Activated T-cell treated with anti-CD3 and anti-CD28 coated beads, Interleukin-2, amount 50 U/mL, for 24 hours (primary cell): ENCODE measurements at places on chromosomes 2 and 18.

- H3K4me1 ChIP-seq, result peaks cover 81% of the 10 kb centered on the region
- no peaks in the 10 kb centered on the region for H3K27me3 ChIP-seq
- peaks cover 6% of the 10 kb centered on the region for H3K36me3 ChIP-seq
- H3K4me3 ChIP-seq, result peak overlapping the region; percentile 61
- no peak for DNase-seq
- peak overlapping the region; percentile 97 for H3K27ac ChIP-seq
These were observed 3.8 kb upstream of the ARID5A start for GRCh38 chr2:96532641-96533291.

DNA sequence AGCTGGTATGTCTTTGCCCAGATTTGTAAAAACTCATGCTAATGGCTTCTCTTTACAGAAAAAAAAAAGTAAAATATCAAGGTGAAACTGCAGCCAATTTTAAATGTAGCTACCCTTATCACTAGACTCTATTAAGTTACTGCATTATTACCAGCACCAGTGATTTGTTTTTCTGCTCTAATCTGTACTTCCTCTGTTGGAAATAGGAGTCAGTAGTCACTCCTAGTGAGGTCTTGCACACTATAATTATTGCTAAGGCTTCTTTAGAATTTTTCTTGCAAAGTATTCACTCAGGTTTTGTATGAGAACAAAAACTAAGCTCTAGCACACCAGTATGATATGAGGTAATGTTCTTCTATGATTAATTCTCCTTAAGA, 215.5 kb downstream of the XIRP2 start:
- H3K36me3 ChIP-seq, result no peaks in the 10 kb centered on the region
- no peaks in the 10 kb centered on the region for H3K27me3 ChIP-seq
- DNase-seq, result no peak
- H3K27ac ChIP-seq, result no peak overlapping the region
- no peak overlapping the region for H3K4me3 ChIP-seq

DNA sequence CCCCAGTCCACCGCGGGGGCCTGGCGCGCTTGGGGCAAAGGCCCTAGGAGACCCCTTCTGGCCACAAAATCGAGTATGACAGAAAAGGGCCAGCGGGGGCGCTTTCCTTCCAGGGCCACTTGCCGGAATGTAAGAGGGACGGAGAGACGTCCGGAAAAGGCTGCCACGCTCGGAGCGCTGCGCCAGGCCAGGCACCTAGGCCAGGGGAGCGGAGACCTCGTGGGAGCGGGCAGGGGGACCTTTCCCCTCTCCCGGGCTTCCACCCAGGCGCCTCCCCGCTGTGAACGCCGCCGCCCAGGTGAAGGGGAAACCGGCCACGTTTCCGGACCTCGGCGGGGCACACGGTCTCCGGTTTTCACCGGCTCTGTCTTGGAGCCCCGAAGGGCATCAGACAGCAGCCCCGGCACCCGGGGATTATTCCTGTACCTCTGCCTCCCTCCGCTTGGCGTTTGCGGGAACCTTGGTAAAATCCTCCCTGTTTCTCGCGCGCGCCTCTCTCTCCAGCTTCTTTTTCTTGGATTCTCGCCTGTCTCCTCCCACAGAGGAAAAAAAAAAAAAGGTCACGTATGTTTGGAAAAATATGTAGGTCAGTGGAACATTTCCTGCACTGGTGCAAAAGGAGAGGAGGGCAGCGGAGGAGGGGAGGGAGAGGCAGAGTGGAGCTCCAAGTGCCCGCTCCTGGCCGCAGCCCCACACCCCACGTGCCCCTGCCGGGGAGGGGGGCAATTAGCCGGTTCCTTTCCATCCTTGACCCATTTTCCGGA, 1.2 kb upstream of the NPAS2 start:
- peaks cover 39% of the 10 kb centered on the region for H3K27me3 ChIP-seq
- H3K4me3 ChIP-seq, result peak overlapping the region; percentile 77
- peak; percentile 66 for DNase-seq

DNA sequence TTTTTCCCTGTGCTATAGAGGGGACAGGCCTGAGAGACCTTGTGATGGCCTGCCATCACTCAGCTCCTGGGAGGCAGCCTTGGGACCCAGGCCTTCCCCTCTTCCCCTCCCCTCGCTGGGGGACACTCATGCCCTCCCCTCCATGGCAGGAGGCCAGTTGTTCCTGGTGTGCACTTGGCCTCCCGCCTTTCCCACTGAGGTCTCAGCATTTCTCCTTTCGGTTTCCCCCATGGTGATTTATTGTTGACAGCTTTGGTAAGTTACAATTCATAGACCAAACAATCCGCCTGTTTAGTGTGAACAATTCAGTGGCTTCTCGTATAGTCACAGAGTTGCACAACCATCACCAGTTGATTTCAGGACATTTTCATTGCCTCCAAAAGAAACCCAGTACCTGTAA, 10.2 kb upstream of the CNDP1 start:
- no peak overlapping the region for H3K4me3 ChIP-seq
- no peaks in the 10 kb centered on the region for H3K4me1 ChIP-seq
- DNase-seq, result no peak
- H3K36me3 ChIP-seq, result peaks cover 52% of the 10 kb centered on the region
- H3K27me3 ChIP-seq, result no peaks in the 10 kb centered on the region

- H3K27me3 ChIP-seq, result peaks cover 2% of the 10 kb centered on the region
- no peaks in the 10 kb centered on the region for H3K4me1 ChIP-seq
- no peak overlapping the region for H3K4me3 ChIP-seq
- DNase-seq, result no peak
- H3K27ac ChIP-seq, result no peak overlapping the region
These were observed 135.5 kb downstream of the FHOD3 start for GRCh38 chr18:36432880-36433555.

- no peak overlapping the region for H3K4me3 ChIP-seq
- no peaks in the 10 kb centered on the region for H3K36me3 ChIP-seq
- H3K27ac ChIP-seq, result no peak overlapping the region
- H3K4me1 ChIP-seq, result no peaks in the 10 kb centered on the region
These were observed 29.0 kb downstream of the SERPINB5 start for GRCh38 chr18:63505566-63506335.

DNA sequence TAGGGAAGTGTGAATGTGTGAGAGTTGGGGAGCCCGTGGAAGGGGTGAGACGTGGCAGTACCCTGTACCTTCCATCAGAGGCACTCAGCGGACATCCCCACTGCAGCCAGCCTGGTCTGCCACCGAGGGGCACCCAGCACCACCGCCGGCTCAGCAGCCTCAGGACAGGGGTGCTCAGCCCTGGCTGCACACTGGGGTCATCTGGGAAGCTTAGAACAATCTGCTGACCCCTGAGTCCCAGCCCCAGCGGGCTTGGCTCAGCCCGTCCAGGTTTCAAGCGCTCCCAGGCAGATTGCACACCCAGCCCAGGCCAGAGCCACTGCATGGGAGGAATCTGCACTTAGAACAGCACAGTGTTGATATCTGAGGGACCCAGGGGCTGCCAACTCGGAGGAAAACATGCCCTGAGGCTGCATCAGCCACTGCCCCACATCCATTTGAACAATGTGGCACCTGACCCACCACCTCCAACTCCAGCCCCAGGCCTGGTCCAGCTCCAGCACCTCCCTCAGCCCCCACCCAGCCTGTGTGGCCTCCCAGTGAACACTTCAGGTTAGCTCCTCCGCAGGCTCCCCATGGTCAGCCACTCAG, 147.1 kb upstream of the OTOS start:
- no peaks in the 10 kb centered on the region for H3K36me3 ChIP-seq
- no peak overlapping the region for H3K4me3 ChIP-seq
- H3K4me1 ChIP-seq, result no peaks in the 10 kb centered on the region
- DNase-seq, result no peak

GRCh38 chr2:13050764-13051163, 334.0 kb downstream of the TRIB2 start:
- no peak for DNase-seq
- H3K36me3 ChIP-seq, result no peaks in the 10 kb centered on the region
- no peaks in the 10 kb centered on the region for H3K4me1 ChIP-seq
- H3K4me3 ChIP-seq, result no peak overlapping the region
- no peak overlapping the region for H3K27ac ChIP-seq

DNA sequence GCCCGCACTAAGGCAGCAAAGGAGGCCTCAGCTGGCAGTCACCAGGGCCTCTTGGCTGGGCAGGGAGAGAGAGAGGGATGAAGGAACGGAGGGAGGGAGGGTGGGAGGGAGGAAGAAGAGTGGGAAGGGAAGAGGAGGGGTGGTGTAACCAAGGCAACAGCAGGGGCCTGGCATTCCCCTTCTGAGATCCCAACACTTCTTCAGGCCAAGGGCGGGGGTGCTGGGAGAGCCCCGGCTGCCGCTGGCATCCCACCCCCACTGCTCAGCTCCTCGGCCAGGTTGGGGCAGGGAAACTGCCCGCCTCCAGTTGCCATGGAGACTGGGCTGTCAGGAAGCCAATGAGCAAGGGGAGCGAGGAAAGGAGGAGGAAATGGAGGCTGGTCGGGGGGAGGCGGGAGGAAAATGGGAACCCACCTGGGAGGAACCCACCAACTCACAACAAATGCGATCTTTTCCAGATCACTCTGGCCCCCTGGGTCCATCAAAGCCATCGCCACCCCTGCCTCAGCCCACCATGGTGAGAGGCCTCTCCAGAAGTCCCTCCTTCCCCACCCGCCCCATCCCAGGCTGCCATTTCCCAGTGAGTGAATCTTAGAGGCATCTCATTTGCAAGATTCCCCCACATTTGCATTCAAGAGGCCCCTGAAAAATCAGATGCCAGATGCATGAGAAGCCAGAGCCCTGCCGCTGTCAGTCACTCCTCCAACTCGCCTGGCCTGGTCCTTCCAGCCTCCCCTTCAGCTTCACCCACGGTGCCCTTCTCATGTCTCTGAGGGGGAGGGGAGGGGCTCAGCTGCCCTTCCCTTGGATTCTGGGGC, 12.4 kb downstream of the SH2D6 start:
- H3K4me1 ChIP-seq, result peaks cover 8% of the 10 kb centered on the region
- no peak overlapping the region for H3K27ac ChIP-seq
- H3K36me3 ChIP-seq, result no peaks in the 10 kb centered on the region
- no peaks in the 10 kb centered on the region for H3K27me3 ChIP-seq

- H3K27ac ChIP-seq, result no peak overlapping the region
- no peaks in the 10 kb centered on the region for H3K27me3 ChIP-seq
- H3K4me3 ChIP-seq, result no peak overlapping the region
- no peak for DNase-seq
- peaks cover 11% of the 10 kb centered on the region for H3K4me1 ChIP-seq
These were observed 478.7 kb upstream of the POU3F3 start for GRCh38 chr2:104375206-104375605.

DNA sequence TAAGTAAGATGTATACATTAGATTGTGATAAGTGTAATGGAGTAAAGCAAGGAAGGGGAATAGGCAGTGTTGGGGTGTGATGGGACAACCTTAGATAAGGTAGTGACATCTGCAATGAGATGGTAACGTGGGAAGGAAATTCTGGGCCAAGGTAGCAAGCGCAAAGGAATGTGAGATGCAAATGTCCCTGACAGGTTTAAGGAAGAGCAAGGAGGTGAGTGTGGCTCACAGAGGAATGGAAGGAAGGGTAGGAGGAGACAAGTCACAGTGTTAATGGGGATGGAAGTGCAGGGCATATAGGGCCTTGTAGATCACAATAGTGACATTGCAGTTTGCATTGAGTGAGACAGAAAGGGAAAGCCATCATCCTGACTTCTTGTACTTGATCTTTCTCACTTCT, 170.9 kb upstream of the FAM98A start:
- no peaks in the 10 kb centered on the region for H3K4me1 ChIP-seq
- no peak for DNase-seq
- no peaks in the 10 kb centered on the region for H3K36me3 ChIP-seq
- no peak overlapping the region for H3K4me3 ChIP-seq
- H3K27me3 ChIP-seq, result no peaks in the 10 kb centered on the region
- H3K27ac ChIP-seq, result no peak overlapping the region

- no peak for DNase-seq
- no peaks in the 10 kb centered on the region for H3K4me1 ChIP-seq
- H3K27me3 ChIP-seq, result no peaks in the 10 kb centered on the region
- H3K4me3 ChIP-seq, result no peak overlapping the region
These were observed 97.6 kb downstream of the RAPH1 start for GRCh38 chr2:203437511-203437910.

- H3K4me1 ChIP-seq, result peaks cover 10% of the 10 kb centered on the region
- H3K27me3 ChIP-seq, result no peaks in the 10 kb centered on the region
- no peak for DNase-seq
- no peaks in the 10 kb centered on the region for H3K36me3 ChIP-seq
- no peak overlapping the region for H3K27ac ChIP-seq
These were observed 29.0 kb upstream of the TAF1B start for GRCh38 chr2:9814129-9814868.

DNA sequence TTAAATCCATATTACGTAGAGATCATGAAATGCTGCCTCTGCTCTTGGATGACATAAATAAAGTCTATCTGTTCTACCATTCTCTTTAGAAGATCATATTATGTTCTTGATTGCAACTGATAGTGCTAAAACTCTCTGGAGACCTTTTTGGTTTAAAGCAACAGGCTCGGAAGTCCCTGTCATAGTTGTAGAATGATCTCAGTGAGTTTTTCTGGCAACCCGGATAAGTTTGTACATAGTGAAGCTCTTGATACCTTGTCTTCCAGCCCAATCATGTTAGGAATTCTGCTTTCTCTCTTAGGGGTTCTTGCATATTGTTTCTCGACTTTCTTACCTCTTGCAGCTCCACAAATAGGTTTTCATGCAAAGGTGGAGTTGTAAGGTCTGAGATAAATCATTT, 156.1 kb downstream of the TTC27 start:
- H3K4me3 ChIP-seq, result no peak overlapping the region
- no peak for DNase-seq
- no peaks in the 10 kb centered on the region for H3K27me3 ChIP-seq
- no peak overlapping the region for H3K27ac ChIP-seq

DNA sequence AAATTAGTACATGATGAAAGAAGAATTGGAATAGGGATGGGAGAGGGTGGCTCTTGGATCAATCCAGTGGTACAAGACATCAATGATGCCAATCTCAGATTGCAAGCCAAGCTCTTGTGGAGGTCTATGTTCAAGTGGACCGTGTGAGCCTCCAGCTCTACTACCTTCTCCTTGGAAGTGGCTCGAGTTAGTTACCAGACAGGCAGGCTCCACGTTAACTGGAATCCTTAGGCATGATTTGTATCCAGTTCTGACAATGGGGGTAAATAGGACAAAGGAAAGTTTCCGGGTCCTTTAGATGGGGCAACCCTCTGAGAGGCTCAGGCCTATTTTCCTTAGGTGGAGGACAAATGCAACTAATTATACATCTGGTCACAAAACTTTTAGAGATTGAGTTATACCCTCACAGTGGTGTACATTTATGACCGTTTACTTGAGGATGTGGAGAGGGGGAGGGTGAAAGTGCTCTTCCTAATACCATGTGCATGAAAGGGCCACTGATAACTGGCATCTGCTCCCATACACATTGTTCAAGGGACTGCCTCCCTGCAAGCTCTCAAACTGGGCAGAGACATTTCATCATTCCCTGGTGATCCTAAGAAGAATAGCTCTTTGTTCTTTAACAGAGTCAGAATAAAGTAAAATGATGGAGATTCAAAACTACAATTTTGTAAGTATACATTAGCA, 180.2 kb downstream of the SOCS6 start:
- peaks cover 7% of the 10 kb centered on the region for H3K27me3 ChIP-seq
- H3K36me3 ChIP-seq, result no peaks in the 10 kb centered on the region
- H3K4me3 ChIP-seq, result no peak overlapping the region
- H3K27ac ChIP-seq, result no peak overlapping the region
- no peak for DNase-seq
- peaks cover 7% of the 10 kb centered on the region for H3K4me1 ChIP-seq

GRCh38 chr2:169160926-169161481, 91.6 kb downstream of the DHRS9 start:
- H3K27me3 ChIP-seq, result peaks cover 29% of the 10 kb centered on the region
- H3K4me1 ChIP-seq, result peaks cover 4% of the 10 kb centered on the region
